HFF-Myc (cell line): ENCODE measurements at places on chromosomes 2 and 18.

DNA sequence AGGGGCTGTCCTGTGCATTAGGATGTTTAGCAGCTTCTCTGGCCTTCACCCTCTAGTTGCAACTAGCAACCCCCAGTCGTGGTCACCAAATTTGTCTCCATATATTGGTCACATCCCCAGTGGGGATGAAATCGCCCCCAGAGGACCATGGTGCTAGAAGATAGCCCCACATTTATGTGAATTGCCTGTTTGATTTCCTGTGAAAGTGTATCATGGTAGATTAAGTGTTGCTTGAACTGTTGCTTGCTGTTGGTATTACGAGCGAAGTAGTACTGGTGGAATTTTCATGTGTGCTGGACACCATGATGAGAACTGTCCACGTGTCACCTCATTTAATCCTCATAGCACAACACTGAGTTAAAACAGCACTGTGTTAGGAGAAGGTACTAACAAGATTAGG, 59.4 kb downstream of the TSPYL6 start:
- no peak for DNase-seq

DNA sequence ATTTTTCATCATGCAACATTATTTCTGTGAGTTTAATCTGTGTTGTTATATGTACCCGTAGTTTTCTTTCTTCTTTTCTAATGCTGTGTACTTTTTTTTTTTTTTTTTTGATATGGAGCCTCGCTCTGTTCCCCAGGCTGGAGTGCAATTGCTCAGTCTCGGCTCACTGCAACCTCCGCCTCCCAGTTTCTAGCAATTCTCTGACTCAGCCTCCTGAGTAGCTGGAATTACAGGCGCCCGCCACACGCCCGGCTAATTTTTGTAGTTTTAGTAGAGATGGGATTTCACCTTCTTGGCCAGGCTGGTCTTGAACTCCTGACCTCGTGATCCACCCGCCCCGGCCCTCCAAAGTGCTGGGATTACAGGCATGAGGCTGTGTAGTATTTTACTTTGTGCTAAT, 155.4 kb downstream of the GALR1 start:
- DNase-seq: no peak

DNA sequence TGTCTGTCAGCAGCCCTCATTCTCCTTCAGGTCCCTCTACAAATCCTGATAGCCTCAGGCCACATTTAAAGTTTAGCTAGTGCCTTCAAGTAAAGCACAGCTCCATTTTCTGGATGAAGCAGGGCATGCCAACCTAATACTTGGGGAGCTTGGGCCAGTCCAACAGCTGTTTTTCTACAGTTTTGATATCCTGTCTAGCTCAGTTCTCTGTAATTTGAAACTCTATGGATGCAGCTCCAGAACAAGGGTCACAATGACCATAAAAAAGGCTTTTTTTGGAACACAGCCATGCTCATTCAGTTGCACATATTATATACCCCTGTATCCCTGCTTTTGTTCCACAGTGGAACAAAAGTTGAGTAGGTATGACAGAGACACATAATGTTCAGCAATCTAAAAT, 373.5 kb downstream of the SUCLG1 start:
- no peak for DNase-seq

GRCh38 chr18:8254654-8255053, 354.6 kb upstream of the RAB12 start:
- DNase-seq: no peak

- DNase-seq: no peak
Measured at GRCh38 chr2:170005702-170006101, 172.2 kb upstream of the MYO3B start.

DNA sequence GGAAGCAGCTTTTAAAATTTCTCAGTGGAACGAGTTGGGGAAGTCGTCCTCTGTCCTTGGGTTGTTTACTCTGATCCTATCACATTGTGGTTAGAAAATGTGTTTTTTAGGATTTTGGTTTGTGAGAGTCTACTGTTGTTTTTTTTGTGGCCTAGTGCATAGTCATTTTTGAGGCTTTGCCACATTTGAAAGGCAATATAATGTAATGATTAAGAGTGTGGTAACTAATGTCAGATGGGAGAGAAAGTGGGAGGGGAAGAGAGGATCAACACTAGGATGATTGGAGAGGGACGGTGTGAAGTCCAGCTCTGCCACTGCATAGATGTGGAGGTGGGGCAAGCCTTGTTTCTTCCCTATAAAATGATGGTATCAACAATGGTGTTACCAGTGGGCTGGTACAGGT, 8.5 kb downstream of the SP140L start:
- no peak for DNase-seq

- DNase-seq: no peak
Measured at GRCh38 chr2:74499940-74500577, 656 bp upstream of the LBX2 start.

DNA sequence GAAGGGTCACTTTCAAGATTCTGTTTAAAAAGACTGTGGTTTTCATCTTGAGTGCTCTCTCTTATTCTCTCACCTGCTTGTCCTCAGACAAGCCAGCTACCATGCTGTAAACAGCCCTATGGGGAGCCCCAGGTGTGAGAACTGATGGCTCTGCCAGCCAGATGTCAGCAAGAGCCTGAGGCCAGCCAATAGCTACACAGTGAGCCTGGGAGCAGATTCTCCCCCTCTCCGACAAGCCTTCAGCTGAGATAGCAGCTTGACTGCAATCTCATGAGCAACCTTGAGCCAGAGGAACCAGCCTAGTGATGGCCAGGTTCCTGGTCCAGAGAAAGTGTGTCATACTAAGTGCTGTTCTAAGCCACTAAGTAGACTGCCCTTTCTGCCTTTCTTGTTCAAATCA, 272.1 kb downstream of the NAPG start:
- DNase-seq: no peak
